Renal pelvis (tissue), 12 donors: ENCODE measurements at places on chromosomes 11 and 22.
A peak's percentile ranks its signal among the peaks of the same experiment; 100 is the strongest.

GRCh38 chr11:78127403-78127802 is 12.0 kb downstream of the ALG8 start:
- no peak for DNase-seq

GRCh38 chr22:43853328-43853931 is 8.9 kb downstream of the SULT4A1 start:
- DNase-seq: no peak

DNA sequence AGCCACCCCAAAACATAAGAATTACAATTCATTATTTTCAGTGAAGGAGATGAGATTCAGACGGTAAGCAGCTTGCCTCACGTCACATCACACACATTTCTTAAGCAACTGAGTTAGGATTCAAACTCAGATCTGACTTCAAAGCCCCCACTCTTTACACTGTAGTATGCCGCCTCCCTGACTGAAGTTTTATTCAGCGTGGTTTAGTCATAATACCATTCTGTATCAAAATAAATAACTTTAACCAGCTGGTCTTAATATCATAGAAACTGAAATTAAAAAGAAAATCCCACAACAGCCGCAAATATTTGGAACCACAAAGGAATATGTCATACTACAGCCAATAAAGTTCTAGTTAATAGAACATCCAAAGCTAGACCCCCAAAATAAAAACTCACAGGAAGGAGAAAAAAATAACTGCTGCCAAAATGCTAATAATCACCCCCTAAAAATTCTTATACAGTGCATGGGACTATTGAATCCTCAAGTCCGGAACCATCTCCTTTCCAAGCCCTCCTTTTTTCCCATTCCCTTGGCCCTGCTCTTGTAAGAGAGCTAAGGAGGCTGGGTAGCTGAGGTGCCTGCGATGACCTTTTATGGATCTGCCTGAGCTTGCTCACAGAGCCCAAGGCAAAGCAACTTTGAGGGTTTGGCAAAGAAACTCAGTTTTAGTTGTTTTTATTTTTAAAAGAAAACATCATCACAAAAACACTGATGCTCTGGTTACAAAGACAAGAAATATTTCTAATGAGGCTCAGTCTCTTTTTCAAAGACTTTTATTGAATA is 334.5 kb downstream of the TTC28 start:
- no peak for DNase-seq

- DNase-seq: no peak
Observed at GRCh38 chr11:69355959-69356702, 62.2 kb downstream of the MYEOV start.

- DNase-seq: no peak
Observed at GRCh38 chr11:117914991-117915618, 14.1 kb downstream of the TMPRSS13 start.

GRCh38 chr22:39388261-39389011 is 11.1 kb upstream of the TAB1 start:
- DNase-seq: peak; percentile 92

DNA sequence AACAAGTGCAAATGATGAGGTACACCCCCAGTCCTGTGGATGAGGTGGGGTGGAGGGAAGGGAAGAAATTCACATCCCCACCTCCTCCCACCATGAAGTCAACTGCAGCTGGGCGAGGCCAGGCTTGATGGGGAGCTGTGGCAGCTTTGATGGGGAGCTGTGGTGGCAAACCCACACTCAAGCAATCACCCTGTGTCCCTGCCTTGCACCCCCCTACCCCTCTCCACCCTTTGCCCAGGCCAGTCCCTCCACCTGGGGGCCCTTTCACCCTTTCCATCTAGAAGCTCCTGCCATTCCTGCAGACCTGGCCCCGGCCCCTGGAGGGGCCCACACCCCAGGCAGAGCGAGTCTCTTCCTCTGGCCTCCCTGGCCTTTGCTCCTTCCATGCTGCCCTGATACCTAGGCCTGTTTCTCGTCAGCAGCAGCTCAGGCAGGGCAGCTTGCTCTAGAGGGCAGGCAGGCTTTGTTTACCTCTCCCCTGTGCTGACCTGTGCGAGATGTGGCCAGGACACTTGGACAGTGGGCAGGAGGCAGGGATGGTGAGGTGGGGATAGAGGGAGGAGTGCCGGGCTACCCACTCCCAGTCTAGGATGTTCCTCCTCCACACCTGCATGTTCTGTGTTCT is 4.5 kb upstream of the FGF3 start:
- DNase-seq: no peak

DNA sequence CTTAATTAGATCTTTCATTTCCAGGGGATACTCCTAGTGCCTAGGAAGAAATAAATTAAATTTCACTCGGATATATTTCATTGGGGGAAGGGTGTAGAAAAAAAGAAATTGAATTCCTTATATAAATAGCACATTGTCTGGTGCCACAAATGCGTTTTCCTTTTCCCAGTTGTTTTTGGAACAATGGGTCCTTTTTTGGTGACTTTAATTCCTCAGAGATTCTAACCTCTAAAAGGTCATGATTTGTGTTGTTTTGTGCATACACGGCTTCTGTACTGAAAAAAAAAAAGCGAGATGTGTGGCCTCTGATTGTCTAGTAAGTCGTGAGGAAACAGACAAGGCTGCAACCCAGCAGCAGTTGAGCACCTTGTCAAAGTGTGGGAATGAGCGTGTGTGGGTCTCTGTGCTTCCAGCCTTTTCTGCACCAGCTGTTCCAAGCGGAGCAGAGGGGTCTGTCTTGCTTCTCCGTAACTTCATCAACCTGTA is 64.5 kb upstream of the CRTAM start:
- DNase-seq: no peak

DNA sequence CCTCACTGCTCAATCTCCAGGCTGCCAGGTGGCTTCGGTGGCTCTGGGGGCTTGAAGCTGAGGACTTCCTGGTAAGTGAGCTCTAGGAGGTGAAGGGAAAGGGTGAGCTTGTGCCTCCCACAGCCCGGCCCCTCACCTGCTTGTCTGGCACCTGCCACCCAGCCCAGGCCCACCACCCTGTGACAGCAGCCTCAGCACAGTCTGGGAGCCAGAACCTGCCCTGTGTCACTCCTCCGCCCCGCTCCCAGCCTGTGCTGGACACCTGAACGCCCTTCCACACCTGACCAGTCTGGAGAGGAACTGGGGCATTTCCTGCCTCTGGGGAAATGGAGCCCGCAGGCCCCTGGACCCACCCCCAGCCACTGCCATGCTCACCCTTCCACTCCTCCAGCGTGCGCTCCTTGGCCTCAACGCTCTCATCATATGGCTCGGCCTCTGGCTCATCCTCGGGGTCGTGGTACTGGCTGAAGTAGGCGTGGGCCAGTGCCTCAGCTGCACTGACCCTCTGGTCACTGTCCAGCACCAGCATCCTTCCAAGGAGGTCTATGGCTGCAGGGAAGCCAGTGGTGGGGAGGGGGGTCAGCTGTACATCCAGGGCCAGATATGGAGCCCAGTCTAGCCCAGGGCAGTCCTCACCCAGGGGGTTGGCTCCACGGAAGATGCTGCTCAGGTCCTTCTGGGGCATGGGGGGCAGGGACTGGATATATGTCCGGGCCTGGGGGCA is 3.6 kb upstream of the MAPK12 start:
- DNase-seq: no peak

- no peak for DNase-seq
Observed at GRCh38 chr11:131662993-131663392, 292.6 kb downstream of the NTM start.
